ENCODE measurements at places on chromosomes 1 and 21. TPM values are rescaled to one million over a fixed set of nuclear protein-coding genes. Genes with fewer than 3 reads are reported as not detected.

DNA sequence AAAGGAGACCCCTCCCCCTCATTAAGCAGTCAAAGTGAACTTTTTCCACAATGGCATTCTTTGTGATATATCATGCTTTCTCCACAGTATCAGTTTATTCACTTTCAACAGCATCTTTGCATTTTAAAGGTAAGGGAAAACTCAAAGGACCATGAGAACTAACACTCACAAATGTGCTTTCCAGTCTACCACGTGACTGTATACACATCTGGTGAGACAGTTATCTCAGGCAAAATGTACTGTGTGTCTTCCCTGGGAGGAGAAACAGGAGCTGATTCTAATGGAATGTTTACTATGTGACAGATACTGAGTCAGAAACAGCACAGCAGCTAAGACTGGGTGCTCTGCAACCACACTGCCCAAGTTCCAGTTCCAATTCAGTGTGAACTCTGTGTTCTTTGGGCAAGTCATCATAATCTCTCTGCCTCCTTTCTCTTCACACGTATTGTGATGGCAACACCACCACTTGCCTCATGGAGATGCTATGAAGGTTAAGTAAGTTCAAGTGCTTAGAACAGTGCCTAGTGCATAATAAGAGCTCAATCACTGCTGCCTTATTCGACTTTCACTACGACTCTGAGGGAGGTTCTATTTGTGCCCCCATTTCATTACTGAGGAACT lies 79.0 kb downstream of the SLC45A1 start:
- DNase-seq, result no peak

Gene CD48
- polyA plus RNA-seq, result 1.7 TPM

Gene ZYG11A
- 0.17 TPM for polyA plus RNA-seq

Gene NUF2
- 32.4 TPM for polyA plus RNA-seq
